Stimulated activated CD4-positive, alpha-beta T cell treated with anti-CD3 and anti-CD28 coated beads, TNF-alpha, amount 100 ng/mL, for 1 hour (primary cell): ENCODE measurements at places on chromosomes 11 and 22.

GRCh38 chr11:47383071-47383470, 4.7 kb upstream of the SPI1 start:
- DNase-seq = no peak

DNA sequence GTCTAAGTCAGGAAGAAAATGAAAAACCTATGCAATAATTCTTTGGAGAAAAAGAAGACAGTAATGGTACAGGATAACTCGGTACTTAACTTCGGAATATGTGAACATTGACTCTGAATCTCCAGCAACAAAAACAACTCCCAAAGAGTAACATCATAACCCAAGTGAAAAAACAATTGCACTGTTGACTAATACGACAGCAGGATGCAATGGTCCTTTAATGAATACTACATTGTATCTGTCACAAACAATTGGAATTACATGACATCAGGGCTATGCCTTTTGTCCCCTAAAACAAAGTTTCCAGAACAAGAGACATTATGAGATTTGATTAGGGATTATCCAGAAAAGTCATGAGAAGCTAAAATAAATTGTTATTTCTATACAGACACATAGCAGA, 1065.9 kb downstream of the LRRC4C start:
- no peak for DNase-seq

DNA sequence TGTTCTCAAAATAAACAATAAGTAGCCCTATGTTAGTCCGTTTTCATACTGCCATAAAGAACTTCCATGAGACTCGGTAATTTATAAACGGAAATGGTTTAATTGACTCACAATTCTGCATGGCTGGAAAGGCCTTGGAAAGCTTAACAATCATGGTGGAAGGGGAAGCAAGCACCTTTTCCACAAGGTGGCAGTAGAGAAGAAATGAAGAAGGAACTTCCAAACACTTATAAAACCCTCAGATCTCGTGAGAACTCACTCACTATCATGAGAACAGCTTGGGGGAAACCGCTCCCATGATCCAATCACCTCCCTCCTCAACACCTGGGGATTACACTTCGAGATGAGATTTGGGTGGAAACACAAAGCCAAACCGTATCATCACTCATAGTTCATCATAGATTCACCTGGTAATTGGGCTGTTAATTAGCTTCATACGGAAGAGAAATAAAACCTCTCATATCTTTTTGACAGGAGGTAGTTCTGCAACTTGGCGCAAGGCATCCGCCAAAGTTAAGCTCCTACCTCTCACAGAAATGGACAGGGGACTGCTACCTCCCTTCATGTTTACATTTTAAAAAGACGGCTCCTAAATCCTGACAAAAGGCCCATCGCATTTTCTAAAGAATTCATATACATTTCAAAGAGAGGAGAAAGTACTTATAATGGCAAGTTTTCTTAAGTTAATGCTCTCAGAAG, 49.0 kb downstream of the MUC15 start:
- DNase-seq = no peak

DNA sequence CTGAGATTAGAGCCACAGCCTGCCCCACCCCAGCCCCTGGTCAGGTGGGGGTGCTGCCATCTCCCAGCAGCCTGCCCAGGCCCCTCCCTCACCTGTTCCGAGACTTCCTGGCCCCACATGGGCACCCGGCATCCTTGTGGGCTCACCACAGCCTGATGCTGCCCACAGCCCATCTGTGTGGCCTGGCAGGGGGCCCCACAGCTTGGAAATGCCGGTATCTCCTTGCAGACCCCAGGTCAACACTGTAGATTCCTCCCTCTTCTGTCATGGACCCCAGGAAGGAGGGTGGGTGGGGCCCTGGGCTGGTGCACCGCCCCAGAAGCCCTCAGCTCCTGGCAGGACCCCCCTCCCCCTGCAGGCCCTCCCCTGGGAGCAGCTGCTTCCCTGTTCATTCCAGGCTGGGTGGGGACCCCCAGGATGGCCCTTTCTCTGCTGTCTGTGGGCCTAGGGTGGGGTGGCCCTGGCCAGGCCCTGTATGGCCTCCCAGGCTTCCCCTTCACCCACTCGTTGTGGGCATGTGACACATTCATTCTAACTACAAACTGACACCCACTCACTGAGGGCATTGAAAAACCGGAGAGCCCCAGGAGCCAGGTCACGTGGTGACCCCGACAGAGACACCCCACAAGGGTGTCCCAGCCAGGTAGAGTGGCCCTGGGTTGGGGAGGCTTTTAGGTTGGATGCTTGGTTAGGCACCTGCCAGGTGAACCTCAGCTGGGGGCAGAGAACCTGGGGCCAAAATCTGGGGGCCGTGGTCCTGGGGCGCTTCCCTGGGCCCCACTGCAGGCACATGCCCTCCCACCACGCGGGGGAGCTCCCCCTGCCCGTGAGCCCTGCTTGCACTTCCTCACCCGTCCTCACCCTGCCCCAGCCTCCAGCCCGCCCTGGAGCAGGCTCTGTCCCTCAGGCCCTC, 44.1 kb upstream of the CCDC188 start:
- DNase-seq = no peak

- DNase-seq = no peak
Measured at GRCh38 chr11:90795746-90796145, 572.9 kb upstream of the CHORDC1 start.

DNA sequence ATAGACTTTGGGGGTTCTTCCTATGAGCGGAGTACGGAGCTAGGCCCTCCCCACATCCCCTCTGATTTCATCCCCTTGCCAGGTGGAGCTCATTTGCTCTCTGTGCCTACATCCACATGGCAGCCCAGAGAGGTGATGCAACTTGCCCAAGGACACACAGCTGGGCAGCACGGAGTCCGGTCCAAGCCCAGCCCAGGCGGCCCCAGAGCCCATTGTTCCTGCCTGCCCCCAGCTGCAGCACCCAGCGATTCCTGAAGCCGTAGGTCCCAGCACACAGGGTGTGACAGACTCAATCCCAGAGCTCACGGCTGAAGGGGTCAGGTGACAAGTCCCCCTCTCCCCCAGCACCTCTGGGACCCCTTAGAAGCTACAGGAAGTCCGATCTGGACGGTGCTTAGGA, 22.2 kb upstream of the RFPL3 start:
- no peak for DNase-seq

- DNase-seq = no peak
Measured at GRCh38 chr22:31096657-31097279, 10.6 kb downstream of the SELENOM start.

DNA sequence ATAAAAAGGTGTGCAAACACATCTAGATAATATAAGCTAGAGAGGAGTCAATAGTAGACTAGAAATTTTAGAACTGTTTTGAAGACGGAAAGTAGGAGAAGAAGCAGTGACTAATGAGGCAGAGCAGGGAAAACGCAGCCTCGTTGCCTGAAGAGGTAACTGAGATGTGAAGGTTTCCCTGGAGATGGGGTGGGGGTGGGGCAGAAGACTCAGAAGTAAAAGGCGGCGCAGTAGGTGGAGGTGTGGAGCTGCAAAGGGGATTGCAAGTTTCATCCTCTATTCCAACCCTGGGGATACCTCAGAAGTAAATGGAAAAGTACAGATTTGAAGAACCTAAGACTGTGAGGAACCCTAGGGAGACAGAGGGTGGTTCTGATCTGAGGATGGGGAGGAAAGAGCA, 109.5 kb downstream of the TMPRSS5 start:
- no peak for DNase-seq
